ENCODE measurements at places on chromosomes 3 and 15. TPM values are rescaled to one million over a fixed set of nuclear protein-coding genes. Genes with fewer than 3 reads are reported as not detected.

The CHST2 gene
- total RNA-seq, result 33.4 TPM

The TXNRD3 gene
- total RNA-seq, result 15.3 TPM

The PARP3 gene
- total RNA-seq, result 1.7 TPM

DNA sequence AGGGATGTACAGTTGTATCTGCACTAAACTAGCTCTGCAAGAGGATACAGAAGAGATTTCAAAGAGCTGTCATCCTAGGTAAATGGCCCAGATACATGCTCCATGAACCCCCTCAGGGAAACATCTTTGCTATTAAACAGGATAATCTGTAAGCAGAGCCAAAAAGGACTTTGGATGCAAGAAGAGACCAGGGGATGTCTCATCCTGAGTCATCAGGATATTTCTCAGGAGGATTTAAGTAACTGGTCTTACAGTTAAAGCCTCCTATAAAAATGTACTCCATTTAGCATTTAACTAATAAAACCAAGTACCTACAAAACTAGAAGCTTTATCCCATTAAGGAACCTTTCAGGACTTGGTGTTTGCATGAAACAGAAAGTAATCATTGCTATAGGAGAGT, 48.2 kb upstream of the PHLDB2 start:
- DNase-seq, result no peak

DNA sequence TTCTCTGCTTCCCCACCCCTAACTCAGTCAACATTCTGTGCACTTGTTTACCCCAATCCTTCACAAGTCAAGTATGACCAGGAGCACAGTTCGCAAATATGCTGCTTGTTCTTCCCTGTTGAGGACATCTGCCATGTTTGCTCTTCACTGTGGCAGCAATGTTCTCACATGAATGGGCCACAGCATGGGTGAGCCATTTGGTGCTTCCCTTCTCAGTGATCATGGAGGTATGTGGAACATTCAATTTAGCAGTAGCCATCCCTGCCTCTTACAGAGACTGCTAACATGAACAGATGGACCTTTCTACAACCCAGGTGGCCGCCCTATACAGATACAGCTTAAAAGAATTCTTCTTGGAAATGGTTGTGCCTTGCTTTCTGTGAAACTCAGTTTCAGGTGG, 660.1 kb upstream of the SGO1 start:
- no peak for DNase-seq

DNA sequence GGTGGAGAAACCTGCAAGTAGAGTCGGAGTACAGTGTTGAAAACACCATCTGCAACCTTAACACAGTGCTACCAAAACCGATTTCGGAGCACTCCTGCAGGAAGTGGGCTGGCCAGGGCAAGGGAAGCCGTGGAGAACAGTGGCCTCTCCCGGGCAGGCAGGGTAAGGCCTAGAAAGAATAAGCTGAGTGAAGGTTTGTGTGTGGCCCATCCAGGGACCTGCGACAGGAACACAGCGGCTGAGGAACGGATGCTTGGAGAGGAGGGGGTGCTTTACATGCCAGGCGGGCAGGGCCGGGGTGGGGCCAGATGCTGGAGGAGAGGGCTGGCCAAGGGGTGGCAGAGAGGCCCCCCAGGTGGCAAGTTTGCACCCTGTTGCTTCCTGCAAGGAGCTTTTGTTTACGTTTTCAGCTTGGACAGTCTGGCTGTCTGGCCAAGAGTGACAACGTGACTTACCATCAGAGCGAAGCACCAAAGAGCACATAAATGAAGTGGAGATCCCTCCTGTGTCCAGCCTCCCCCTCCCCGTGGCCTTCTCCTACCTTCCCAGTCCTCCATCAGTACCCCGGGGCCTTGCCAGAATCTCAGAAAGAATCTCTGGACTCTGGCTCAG, 156.5 kb downstream of the PGPEP1L start:
- DNase-seq, result peak; percentile 69

GRCh38 chr3:194961149-194961548, 275.5 kb downstream of the FAM43A start:
- no peak for DNase-seq

DNA sequence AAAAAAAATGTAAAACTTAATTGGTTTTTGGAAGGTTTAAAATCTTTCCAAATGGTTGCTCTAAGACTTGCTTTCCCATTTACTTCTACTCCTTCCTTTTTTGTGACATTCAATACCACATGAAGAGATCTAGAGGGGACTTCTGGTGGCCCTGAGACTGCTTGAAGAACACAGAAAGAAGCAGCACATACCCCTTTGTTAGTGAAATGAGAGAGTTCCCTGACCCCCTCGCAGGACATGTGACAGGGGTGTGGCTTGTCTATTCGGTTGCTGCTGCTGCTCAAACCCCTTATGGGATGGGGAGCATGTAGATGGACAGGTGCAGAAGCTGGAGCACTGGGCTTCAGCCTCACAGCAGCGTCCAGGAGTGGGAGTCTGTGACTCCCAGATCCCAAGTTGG, 71.0 kb downstream of the ZMAT3 start:
- DNase-seq, result no peak

DNA sequence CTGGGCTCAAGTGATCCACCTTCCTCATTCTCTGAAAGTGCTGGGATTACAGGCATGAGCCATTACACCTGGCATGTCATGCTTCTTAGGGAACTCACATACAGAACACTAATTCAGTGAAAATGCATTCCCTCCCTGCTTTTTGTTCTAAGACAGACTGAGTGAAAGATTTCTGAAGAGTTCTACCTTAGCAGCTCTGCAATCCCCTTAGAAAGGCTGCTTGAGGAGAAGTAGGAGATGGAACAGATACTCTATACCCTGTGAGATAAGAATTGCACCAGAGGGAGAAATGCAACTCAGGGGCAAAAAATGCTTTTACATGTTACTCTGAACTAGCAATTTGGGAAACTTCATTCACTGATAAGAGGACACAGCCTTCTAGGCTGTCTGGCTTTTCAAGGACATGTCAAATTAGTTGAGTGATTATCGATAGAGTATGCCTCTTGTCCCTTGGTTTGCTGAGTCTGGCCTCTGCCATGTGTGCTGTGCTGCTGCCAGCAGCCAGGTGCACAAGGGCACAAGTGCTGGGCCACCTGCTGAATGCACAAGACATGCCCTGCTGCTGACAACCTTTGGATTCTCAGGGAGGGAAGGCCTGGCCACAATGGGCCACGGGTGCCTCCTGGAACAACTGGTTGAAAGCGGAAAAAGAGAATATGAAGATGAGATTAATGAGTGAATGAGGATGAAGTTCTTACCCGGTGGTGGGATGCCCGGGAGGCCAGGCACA, 17.8 kb downstream of the UQCC5 start:
- DNase-seq, result no peak

DNA sequence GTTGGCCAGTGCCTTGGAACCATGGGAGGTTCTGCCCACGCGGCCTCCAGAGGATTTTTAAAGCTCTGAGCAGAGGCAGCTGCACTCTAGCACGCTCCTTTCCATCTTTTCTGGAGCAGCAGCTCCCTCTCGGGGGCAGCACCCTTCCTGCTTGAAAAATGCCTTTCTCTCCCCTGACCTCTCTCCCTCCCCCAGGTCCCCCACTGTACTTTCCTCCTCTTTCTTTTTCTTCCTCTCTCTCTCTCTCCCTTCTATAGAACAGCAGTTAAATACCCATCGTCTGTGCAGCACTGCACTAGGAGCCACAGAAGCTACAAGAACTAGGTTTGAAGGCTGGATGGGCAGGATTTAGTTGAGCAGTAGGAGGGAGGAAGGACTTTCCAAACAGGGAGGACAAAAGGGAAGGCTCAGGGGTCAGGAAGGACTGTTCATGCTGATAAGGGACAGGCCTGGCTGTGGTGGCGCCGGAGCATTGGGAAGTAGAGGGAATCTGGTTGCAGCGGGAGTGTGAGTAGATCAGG, 4.4 kb downstream of the ALPK3 start:
- no peak for DNase-seq

- DNase-seq, result no peak
Observed at GRCh38 chr3:110971010-110971601, 100.5 kb upstream of the NECTIN3 start.

DNA sequence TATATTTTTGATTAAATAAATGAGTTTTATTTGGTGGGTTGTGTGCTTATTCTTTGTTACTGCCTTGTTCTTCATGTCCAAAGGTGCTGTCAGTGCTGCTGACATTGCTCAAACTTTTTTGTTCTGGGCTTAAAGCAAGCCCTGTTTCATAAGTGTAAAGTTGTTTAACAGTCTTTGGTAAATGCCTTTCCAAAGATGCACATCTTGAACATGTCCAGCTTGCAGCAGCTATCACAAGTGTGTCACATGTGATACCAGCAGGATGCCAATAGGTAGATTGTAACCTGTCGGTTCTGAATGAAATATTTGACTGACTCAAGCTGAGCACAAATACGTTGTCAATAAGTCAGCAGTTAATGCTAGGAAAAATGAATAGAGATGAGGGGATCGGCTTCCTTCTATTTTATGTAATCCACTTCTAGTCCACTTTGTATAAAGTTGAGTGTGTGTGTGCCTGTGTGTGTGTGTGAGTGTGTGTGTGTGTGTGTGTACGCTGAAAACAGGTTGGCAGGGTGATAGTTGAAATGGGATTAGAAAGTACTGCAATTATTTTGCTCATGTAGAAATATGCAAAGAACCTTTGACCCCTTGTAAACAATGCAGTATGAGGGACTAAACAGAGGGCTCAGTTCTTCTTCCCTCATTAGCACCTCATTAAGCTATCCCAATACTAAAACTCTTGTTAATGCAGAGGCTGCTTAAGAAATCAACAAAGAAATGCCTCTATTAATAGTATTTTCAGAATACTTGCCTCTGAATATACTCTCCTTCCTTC, 986.5 kb downstream of the TUSC7 start:
- DNase-seq, result no peak

DNA sequence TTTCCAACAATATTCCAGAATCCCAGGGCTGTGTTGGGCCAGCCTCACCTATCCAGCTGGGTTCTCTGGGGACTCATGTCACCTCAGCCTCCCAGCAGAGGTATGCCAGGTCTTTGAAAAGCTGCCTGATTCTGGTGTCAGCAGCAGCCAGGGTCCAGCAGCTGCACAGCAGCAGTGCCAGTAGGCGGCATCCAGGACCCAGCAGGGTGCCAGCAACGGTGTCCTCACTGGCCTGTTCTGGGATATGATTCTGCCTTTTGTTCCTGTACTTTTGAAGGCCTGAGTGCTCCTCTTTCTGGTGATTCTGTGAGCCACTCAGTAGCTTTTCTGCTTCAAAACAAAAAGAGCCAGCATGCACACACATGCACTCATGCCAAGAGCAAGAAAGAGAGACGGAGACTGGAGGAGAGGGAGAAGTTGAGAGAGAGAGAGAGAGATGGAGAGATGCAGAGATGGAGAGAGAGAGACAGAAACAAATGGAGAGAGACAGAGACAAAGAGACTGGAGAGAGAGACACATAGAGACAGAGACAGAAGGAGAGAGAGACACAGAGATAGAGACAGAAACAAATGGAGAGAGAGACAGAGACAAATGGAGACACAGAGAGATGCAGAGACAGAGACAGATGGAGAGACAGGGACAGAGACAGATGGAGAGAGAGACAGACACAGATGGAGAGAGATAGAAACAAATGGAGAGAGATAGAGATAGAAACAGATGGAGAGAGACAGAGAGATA, 205.7 kb downstream of the UACA start:
- DNase-seq, result no peak

DNA sequence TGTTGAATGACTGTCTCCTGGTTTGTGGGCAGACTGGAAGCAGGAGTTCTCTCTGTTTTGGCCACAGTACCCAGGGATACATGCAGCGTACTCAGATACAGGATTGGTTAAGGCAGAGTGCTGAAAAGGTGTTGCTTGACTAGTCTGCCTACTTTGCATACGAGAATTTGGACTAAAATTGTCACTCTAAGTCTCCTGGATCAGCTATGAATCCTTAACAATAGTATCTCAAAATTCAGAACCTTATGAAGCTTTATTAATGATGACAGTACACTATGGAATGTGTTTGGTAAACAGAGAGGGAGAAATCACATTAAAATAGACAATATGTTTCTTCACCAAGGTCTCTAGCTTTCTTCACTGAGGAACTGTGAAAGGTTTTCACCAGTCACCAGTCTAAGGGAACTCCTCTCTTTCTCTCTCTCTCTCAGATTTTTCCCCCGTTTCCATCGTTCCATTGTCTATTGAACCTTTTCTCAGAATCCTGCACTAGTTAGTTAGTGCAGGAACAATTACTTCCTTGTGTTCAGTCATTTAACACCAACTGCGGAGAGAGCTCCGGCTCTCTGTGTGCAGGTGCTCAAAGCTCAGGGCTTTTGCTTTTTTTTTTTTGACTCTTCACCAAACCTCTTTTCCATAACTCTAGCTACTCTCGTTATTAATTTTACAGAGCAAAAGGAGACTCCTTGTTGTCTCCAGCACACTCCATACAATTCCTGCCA, 85.9 kb upstream of the FNDC3B start:
- no peak for DNase-seq

DNA sequence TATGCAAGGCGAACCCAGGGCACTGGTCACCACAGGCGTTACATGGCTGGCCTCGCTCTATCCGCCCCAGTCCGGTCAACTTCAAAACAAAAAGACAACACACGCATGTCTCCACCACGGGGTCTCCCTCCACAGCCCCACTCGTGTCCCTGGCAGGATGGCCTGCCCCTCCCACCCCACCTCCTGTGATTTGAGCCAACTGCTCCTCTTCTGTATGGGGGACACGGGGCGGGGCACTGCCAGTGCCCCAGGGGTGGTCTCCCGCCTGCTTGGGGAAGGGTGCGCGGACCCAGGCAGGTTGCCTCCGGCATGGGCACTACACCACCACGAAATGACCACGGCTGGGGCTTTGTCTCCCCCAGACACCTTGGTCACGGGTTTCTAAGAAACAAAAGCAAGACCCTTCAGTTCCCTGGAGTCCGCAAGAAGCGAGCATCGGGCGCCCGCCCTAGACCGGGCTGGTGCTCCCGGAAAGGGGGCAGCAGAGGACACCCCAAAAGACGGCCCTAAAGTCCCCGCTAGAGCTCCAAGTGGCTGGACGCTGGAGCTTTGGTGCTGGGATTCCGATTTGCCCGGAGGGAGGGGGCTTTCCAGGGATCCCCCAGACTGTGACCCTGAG, 219.3 kb upstream of the PRICKLE2 start:
- DNase-seq, result no peak
